Epithelial cell of esophagus (primary cell): ENCODE measurements at places on chromosomes 16 and 17.

DNA sequence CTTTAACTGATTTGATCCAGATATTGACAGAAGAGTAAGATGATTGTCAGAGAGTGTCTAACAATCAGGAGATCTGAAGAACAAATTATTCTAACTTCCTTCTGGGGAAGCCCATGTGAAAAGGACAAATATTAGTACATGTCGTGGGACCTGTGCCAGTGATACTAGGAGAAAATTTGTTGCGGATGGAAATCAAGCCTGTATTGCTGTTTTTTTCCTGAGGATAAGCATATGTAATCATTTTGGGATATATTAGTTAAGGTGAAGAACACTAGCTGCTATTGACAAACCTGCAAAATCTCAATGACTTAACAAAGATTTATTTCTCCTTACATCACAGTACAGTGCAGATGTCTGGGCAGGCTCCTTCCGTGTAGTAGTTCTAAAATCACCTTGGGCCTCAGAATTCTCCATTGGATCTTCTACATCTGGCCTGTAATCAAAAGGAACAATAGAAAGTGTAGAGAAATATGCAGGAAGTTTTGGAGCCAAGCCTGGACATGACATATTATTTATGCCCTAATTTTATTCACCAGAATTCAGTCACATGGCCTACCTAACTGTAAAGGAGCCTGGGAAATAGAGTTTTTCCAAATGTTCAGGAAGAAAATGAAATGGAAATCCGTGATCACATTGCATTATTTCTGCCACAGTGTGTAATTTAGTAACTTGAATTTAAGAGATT lies 58.3 kb downstream of the CYB561 start:
- peak; percentile 56 for DNase-seq

DNA sequence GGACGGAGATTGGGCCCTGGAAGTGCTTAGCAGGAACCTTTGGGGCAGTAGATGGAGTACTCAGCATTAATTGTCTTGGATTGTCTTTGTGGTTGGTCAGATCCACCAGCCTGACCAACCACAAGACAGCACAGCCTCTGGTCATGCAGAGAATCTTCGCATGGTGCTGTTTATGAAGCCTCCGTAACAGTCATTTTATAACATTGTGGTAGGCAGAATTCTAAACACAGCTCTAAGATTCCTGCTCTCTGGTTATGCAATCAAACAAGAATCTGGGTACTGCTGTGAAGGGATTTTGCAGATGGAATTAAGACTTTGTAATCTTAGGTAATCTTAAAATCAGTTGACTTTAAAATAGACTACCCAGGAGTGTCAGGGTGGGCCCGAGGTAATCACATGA lies 312.2 kb upstream of the GOT2 start:
- no peak for DNase-seq

DNA sequence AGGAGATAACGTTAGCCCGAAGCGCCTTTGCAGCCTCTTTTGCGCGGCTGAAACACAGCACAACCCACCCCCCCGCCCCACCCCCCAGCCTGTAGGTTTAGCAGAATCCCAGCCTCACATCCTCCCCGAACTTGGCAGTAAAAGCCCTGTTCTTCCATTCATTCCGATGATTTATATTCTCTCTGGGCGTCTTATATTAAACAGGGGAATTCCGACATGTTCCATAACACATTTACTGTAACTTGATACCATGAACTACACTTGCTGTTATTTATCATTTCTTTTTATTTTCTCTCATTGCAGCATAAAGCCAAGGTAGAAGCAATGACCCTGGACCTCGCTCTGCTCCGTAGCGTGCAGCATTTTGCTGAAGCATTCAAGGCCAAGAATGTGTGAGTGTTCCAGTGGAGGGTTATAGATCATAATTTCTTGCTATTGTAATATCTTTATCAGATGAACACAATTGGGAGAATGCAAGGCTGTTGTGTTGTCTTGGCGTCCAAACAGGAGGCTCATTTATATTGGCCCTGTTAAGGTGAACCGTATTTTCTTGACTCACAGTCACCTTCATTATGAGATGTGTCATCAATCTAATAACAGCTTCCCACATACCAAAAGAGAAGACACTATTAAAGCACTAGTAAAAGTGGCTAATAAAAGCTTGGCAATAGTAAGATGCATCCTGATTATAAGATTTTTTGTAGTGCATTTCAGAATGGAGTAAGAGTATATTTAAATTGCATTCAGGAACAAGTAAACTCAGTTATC lies 287.3 kb downstream of the WWOX start:
- no peak for DNase-seq

DNA sequence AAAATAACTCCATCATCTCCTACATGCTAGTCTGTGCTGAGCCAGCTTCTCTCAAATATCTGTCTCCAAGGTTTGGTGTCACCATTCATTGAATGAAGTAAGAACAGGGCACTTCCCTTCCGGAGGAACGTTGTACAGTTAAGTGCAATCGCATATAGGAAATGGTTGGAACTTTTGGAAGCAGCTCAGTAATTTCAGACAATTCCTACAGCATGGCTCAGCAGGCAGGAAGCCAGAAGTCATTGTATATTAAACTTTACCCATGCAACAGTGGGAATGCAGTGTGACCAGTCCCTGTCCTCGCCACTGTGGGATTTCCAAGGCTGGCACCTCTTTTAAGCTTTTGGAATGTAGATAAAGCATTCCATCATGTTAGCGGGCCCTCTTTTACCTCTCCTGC lies 51.1 kb upstream of the MYH2 start:
- DNase-seq: no peak

DNA sequence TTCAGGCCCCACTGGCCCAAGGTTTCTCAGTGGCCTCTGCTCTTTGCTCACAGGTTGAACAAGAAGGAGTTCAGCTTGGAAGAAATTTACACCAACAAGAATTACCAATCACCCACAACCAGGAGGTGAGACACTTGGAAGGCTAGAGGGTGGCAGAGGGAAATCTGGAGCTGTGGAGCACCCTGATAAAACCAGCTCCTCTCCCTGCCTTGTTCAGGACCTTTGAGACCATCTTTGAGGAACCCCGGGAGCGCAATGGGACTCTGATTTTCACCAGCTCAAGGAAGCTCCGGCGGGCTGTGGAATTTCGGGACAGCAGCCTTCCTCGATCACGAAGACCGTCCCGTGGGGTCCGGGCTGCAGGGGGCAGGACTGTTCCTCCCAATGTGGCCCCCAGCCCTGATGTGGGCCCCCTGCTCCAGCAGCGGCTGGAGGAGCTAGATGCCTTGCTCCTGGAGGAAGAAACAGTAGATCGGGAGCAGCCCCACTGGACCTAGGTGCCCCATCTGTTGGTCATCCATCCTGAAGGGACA lies 2.4 kb upstream of the FBRS start:
- DNase-seq: no peak

- DNase-seq: no peak
These were observed 19.8 kb downstream of the FBRS start for GRCh38 chr16:30677931-30678585.

- no peak for DNase-seq
These were observed 3.6 kb downstream of the RFNG start for GRCh38 chr17:82047914-82048570.

GRCh38 chr16:86994215-86994614 lies 323.0 kb downstream of the C16orf95 start:
- DNase-seq: no peak

DNA sequence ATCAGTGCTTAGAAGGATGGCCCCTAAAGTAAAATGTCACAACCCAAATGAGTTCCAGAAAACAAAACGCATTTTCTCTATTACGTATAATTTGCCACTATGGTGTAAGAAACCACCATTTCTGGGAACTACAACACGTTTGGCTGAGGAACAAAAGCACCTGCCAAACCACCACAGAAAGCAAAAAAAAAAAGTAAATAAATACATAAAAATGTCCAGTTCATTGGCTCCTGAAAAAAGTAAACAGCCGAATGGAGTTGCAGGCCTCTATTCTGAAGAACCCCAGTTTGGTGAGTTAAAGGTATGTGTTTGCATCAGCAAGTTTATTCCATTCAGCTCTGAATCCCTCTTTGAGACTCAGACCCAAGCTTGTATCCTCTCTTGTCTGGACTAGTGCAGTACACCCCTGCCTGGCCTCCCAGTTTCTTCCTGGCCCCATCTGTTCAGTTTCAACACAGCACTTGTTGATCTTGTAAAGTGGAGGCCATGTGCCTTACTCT lies 36.9 kb downstream of the ERN1 start:
- DNase-seq: peak; percentile 54

DNA sequence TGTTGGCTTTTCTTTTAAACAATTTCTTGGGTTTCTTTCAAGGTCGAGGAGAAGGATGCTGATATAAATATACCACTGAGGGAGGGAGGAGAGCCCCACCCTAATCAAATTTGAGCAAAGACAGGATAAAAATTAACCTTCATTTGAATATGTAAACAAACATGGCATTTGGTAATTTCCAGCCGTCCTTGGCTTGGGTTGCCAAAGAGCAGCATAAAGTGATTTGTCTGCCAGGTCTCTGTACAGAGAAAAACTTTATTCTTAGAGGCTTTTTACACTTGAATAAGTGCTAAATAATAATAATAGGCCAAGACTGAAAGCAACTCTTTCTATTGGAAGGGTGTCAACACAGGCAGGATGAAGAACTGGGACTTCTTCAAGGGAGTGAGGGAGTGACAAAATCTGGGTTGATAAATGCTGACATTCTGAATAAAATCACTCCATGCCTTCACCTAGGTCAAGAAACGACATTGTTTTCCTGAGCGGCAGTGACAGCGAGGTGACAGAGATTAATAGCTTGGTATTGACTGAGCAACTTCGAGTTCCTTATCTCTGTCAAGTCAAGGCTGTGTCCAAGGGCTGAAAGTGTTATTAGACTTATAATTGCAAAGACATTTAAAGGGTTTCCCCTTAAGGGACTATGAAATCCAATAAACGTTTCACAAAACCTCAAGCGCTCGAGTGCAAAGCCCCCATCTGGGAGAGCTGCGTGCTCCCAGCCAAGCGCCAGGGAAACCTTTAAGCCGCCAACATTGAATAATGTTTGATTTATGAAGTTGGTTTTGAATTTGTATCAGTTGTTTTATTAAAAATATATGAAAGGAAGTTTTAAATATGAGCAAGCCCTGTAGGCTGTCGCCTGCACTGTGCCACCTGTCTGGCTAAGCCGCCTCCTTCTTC lies 269.5 kb upstream of the N4BP1 start:
- no peak for DNase-seq

GRCh38 chr16:11003141-11003540 lies 58.8 kb downstream of the CLEC16A start:
- no peak for DNase-seq

DNA sequence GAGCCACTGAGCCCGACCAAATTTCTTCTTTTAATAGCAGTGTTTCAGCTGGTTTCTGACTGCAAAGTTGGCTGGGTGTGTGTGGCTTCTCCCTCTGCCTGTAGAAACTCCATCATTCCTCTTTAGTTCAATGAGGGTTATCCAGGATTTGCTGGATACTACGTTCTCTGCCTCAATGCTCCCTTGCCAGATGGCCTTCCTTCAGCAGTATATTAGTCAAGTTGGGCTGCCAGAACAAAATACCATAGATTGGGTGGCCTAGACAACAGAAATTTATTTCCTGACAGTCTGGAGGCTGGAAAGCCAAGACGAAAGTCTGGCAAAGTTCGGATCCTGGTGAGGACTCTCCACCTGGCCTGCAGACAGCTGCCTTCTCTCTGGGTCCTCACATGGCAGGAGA lies 103.7 kb downstream of the NOG start:
- DNase-seq: no peak

GRCh38 chr17:82804442-82805191 lies 35.2 kb downstream of the ZNF750 start:
- no peak for DNase-seq

- no peak for DNase-seq
These were observed 37.4 kb upstream of the CCL1 start for GRCh38 chr17:34400301-34400931.

GRCh38 chr16:84847564-84848355 lies 28.0 kb downstream of the CRISPLD2 start:
- no peak for DNase-seq

- DNase-seq: peak; percentile 9
These were observed 224.0 kb upstream of the TNRC6C start for GRCh38 chr17:77734371-77735080.

GRCh38 chr16:59341368-59341767 lies 607.3 kb upstream of the GOT2 start:
- DNase-seq: no peak

- no peak for DNase-seq
These were observed 329.3 kb downstream of the KCNJ2 start for GRCh38 chr17:70498631-70499030.

GRCh38 chr16:7086822-7087616 lies 245.6 kb upstream of the RBFOX1 start:
- DNase-seq: no peak

GRCh38 chr17:76274112-76274956 lies 9.2 kb downstream of the UBALD2 start:
- no peak for DNase-seq

- DNase-seq: no peak
These were observed 990 bp upstream of the ROGDI start for GRCh38 chr16:4803401-4803844.

DNA sequence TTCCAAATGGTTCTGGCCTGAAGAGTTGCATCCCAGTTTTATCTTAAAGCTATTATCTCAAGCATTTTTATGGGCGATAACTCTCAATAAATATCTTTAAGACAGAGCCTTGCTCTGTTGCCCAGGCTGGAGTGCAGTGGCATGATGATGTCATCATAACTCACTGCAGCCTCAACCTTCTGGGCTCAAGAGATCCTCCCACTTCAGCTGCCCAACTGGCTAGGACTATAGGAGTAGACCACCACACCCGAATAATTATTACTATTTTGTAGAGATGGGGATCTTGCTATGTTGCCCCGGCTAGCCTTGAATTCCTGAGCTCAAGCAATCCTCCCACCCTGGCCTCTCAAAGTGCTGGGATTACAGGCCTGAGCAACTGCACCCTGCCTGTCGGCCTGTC lies 26.1 kb upstream of the CYTH1 start:
- DNase-seq: peak; percentile 25

DNA sequence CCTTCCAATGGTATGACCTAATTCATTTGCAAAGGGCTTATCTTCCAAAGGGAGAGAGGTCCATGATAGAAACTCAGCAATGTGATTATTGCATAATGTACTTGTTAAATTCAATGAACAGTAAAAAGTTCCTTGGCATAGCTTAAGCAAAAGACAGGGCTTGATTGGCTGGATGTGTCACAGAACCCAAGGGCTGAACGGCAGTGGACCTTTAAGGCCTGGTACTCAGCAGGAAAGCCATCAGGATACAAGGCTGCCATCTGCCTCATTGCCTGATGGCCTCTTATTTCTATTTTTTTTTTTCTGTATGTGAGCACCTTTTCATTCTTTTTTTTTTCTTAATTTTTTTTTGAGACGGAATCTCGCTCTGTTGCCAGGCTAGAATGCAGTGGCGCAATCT lies 208.9 kb upstream of the WSCD1 start:
- DNase-seq: no peak

- DNase-seq: no peak
These were observed 3.0 kb downstream of the DLX4 start for GRCh38 chr17:49971848-49972485.

- peak; percentile 86 for DNase-seq
These were observed 7.5 kb upstream of the ARMC5 start for GRCh38 chr16:31451681-31452351.

- DNase-seq: no peak
These were observed 187.3 kb downstream of the CDH13 start for GRCh38 chr16:82814059-82814458.

- no peak for DNase-seq
These were observed 139.0 kb upstream of the TNRC6C start for GRCh38 chr17:77819497-77819896.

GRCh38 chr17:32269377-32269776 lies 3.7 kb downstream of the RHBDL3 start:
- DNase-seq: no peak

GRCh38 chr16:54066451-54067105 lies 220.0 kb downstream of the IRX3 start:
- DNase-seq: peak; percentile 38
